Glutamatergic neuron (in vitro differentiated cells): ENCODE measurements at places on chromosomes 5 and 9.

GRCh38 chr5:51712201-51712600 is 329.0 kb downstream of the ISL1 start:
- DNase-seq = no peak

DNA sequence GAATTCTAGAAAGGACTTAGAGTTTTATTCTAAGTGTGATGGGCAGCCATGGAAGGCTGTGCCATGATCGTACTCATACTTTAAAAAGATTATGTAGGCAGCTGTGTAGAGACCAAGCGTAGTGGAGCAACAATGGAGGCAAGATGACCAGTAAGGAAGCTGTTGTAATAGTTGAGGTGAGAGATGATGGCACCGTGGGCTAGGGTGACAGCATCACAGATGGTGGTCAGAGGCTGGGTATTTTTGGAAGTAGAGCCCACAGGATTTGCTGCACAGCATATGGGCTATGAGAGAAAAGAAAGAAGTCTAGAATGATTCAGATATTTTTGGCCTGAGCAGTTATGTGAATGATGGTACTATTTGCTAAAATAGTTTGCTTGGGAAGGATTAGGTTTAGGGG is 7.7 kb downstream of the ARHGAP26 start:
- no peak for DNase-seq

DNA sequence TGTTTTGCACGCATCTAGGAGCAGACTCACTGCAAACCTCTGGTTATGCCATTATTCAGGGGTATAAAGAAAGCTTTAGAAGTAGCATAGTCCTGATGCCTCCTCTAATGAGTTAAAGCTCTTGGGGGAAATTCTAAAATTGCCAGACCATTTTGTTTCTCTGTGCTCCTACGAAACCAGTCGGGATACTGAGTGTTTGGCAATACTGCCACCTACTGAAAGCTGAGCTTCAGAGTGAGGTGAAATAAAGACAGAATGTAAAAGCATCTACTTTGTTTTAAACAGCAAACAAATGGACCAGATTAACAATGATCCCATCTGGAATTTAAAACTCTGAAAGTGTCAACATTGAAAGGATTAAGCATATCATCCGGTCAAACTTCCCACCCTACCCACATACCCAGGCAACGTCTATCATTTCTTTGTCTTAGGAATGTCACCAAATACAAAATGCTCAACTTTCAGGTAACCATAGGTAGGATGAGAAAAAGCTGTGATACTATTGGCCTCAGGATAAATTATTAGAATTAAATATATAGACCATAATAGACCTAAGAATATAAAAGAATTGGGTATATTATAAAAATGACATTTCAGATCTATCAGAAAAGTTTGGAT is 77.8 kb upstream of the SHISAL2B start:
- peak; percentile 40 for DNase-seq

DNA sequence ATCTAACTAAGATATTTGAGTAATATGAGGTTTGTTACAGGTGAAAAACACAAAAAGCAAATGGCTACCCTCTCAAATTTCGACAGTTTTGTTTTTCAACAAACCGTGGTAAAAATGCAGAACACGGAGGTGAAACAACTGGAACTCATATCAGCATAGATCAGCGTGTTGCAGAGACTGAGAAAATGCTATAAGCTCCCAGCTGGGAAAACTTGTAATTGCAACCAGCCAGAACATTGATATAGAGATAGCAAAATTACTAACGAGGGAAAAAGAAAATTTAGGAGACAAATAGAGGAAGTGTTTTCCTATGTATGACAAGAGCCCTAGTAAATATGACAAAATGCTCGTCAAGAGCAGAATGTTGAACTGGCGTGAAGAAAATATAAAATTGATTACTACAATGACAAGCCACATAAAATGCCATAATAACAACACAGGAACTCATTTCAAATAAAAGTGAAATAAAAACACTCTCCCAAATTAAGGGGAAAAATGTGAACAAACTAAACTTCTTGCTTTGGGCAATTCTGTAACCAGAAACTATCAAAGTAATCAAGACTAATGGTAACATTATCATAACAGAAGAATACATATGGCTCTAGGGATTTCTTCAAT is 1989.8 kb downstream of the EFNA5 start:
- no peak for DNase-seq

DNA sequence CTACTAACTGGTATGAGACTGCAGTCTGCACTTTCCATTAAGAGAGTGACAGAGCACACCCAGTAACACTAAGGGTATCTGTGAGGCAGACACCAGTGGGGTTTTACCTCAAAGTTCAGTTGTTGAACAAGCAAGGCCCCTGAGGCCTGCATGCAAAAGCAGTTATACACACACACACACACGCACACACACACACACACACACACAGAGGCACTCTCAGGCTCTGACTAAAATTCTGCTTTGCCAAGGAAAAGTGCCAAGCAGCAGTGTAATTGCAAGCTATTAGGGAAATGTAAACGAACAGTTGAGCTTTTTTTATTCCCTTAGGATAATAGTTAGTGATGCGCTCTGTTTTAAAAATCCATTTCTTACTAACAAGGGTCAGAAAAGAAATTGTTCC is 377.1 kb downstream of the SPOCK1 start:
- DNase-seq = peak; percentile 45

- DNase-seq = no peak
Measured at GRCh38 chr5:158436271-158437065, 577.5 kb upstream of the CLINT1 start.

DNA sequence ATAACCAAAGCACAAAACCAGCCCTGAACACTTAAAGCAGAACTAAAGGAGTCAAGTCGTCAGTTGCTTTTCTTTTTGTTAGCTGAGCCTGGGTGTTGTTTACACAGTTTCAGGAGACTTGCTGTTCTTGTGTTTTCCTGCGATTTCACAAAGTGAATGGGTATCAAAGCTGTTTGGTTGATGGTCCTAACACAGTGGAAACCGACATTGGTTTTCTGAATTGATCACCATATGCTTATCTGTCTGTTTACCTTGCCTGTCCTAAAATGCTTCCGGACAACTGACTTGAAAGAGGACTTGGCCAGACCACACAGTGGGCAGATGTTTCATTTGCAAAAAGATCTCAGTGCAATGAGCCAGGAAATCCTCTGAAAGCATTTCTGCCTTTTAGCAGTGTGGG is 676.4 kb downstream of the PRELID2 start:
- no peak for DNase-seq

GRCh38 chr9:101399643-101399970 is 956 bp downstream of the ZNF189 start:
- no peak for DNase-seq

- DNase-seq = no peak
Measured at GRCh38 chr5:172421020-172421419, 33.3 kb downstream of the SH3PXD2B start.

DNA sequence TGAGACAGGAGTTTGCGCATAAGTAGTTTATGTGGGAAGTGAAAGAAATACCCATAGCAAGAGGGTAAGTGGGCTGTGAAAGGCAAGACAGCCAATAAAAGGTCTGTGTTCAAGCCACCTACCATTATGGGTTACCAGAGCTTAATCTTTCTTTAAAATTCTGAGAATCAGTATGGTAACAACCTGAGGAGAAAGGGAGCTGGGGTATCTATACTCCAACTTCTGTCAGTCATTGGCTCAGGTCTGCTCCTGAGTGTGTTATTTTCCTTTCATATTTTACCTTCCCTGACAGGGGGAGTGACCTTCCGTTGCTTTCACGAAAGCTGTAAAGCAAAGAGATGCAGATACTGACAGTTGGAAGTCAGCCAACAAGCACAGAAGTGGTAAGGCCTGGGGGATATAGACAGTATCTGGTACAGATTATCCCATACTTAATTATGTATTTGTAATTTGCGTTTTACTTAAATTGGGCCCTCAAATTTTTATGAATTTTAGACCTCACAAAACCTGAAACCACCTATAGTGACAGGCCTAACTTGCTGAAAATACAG is 233.4 kb downstream of the RAB3C start:
- no peak for DNase-seq

GRCh38 chr5:36346896-36347690 is 45.4 kb upstream of the RANBP3L start:
- DNase-seq = no peak

DNA sequence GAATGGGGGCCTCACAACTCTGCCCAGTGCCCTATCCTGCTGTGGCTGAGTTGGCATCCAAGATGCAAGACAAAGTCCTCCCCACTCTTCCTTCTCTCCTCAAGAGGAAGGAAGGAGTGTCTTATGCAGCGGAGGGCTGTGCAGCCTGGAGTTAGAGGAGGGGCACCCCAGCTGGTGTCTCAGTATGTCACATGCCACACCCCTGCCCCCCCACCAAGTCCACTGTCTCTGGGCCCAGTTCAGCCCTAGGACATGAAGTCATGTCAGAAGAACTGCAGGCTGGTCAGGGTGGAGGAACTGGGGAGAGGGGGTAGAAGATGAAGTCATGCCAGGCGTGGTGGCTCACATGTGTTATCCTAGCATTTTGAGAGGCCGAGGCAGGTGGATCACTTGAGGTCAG is 28.0 kb upstream of the SLC28A3 start:
- DNase-seq = no peak

DNA sequence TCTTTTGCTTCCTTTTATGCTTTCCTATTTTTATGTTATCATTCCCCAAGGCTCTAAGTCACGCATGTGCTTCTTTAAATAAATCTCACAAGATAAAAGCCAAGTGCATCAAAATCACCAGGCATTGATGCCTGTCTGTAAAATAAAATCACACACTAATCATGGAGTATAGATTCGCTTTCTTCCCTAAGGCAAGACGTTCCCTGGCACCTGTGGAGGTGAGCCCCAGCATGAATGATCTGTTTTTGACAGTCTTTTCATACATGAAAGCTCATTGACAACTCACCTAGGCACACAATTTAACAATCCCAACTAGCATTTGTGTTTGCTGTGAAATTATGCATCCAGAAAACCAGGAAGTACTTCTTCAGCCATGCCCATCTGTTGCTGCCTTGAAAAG is 146.9 kb upstream of the DMAC1 start:
- DNase-seq = no peak

GRCh38 chr9:131963072-131964030 is 116.3 kb downstream of the MED27 start:
- DNase-seq = no peak
